ENCODE measurements at places on chromosomes 7 and 10. TPM values are rescaled to one million over a fixed set of nuclear protein-coding genes. Genes with fewer than 3 reads are reported as not detected.

ARL3 gene
- polyA plus RNA-seq, result 6.3 TPM

CDK6 gene
- 3.3 TPM for polyA plus RNA-seq

DNA sequence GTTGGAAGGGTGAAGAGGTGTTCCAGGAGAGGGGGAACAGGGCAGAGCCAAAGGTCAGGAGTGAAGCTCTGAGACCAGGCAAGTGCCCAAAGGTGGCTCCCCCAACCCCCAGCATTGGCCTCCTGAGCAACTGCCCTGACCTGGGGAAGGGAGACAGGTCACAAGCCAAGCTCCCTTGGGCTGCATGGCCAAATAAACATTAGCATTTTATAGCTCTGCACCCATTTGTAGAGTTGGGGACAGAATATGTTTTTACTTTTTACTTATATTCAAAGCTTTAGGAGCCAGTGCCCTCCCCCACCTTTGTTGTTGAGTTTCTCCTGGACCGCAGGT is 4.0 kb downstream of the UNC5B start:
- peaks cover 24% of the 10 kb centered on the region for H3K4me1 ChIP-seq
- no peak overlapping the region for H3K4me3 ChIP-seq
- DNase-seq, result no peak
- no peaks in the 10 kb centered on the region for H3K36me3 ChIP-seq

- H3K27ac ChIP-seq, result no peak overlapping the region
- no peak overlapping the region for H3K4me3 ChIP-seq
- H3K27me3 ChIP-seq, result no peaks in the 10 kb centered on the region
- H3K4me1 ChIP-seq, result no peaks in the 10 kb centered on the region
- DNase-seq, result no peak
These were observed 312.0 kb upstream of the FZD1 start for GRCh38 chr7:90951986-90952954.

GRCh38 chr7:8184221-8184620 is 77.7 kb downstream of the ICA1 start:
- H3K27ac ChIP-seq, result no peak overlapping the region
- DNase-seq, result no peak
- no peaks in the 10 kb centered on the region for H3K36me3 ChIP-seq
- peaks cover 22% of the 10 kb centered on the region for H3K4me1 ChIP-seq
- H3K27me3 ChIP-seq, result no peaks in the 10 kb centered on the region
- H3K4me3 ChIP-seq, result no peak overlapping the region
